H1 (cell line): ENCODE measurements at places on chromosomes 1 and 21. TPM values are rescaled to one million over a fixed set of nuclear protein-coding genes. Genes with fewer than 3 reads are reported as not detected.

Gene ERICH3
- 0.02 TPM in 1 of 2 replicates, not detected in the other for polyA plus RNA-seq

Gene CXADR
- polyA plus RNA-seq = 37.2 and 45.6 TPM in 2 replicates

Gene KCNAB2
- polyA plus RNA-seq = 4.5 and 6.2 TPM in 2 replicates

Gene OR2AK2
- polyA plus RNA-seq = not detected in 2 replicates

Gene GLMN
- 2.1 and 5.7 TPM in 2 replicates for polyA plus RNA-seq

Gene DMBX1
- polyA plus RNA-seq = 0.23 and 0.36 TPM in 2 replicates

Gene KLHDC8A
- polyA plus RNA-seq = 1.9 and 2.5 TPM in 2 replicates

Gene RCSD1
- polyA plus RNA-seq = 0.35 and 0.47 TPM in 2 replicates

Gene LDLRAD2
- polyA plus RNA-seq = 0.48 and 1.0 TPM in 2 replicates

Gene COL11A1
- 2.7 and 4.0 TPM in 2 replicates for polyA plus RNA-seq

Gene ALX3
- 0.06 and 0.20 TPM in 2 replicates for polyA plus RNA-seq

Gene SERINC2
- 60.0 and 97.0 TPM in 2 replicates for polyA plus RNA-seq

Gene ERG
- polyA plus RNA-seq = 1.0 and 1.1 TPM in 2 replicates

Gene CAMK1G
- 1.00 and 1.3 TPM in 2 replicates for polyA plus RNA-seq

Gene NEXN
- polyA plus RNA-seq = 0.17 and 0.20 TPM in 2 replicates

Gene MATN1
- 0.11 and 0.12 TPM in 2 replicates for polyA plus RNA-seq

Gene FCRL4
- polyA plus RNA-seq = not detected in 2 replicates

Gene KRTAP19-1
- polyA plus RNA-seq = not detected in 2 replicates

Gene LRRC53
- not detected in 2 replicates for polyA plus RNA-seq

Gene RBP7
- polyA plus RNA-seq = 2.7 and 5.7 TPM in 2 replicates

Gene DCAF8
- 68.2 and 86.3 TPM in 2 replicates for polyA plus RNA-seq

Gene SPRR3
- polyA plus RNA-seq = not detected in 2 replicates

Gene DIRAS3
- polyA plus RNA-seq = 0.11 and 0.13 TPM in 2 replicates

Gene GAS5
- 716 and 1,238 TPM in 2 replicates for polyA plus RNA-seq

Gene SELE
- polyA plus RNA-seq = not detected in 2 replicates

Gene FYB2
- 0.08 and 0.17 TPM in 2 replicates for polyA plus RNA-seq

Gene TRIM67
- under 0.01 TPM in 1 of 2 replicates, not detected in the other for polyA plus RNA-seq
